EH (cell line): ENCODE measurements at places on chromosomes 12 and 14.

DNA sequence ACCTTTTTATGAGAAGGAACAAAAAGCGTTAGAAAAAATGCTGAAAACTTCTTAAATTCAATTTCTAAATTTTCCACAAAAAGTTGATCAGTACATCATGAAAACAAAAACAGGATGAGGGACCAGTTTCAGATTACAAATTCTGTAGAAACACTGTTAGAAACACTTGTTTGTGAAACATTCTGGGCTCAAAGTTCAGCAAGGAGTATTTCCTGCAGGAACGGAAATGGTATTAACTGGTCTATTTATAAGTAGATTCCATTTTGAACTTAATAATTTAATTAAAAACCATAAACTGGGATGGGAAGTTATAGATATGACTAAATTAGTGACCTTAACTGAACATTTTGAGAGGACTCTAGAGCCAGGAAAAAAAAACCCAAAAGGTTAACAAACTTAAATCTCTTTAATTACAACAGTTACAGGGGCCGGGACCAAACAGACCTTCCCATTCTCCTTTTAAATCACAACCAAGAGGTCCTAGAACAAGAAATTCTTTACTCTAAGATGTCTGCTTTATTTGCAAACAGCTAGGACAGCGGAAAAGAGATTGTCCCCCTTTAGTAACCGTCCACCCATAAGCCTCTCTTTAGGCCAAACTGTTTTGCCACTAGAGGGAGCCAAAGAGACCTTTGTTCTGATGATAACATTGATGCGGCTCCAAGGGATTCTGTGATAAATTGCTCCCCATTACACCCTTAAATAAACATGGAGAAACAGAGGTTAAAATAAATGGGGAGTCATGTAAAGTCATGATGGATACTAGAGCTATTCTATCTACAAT, 69.0 kb upstream of the RERGL start:
- peak; percentile 17 for DNase-seq

DNA sequence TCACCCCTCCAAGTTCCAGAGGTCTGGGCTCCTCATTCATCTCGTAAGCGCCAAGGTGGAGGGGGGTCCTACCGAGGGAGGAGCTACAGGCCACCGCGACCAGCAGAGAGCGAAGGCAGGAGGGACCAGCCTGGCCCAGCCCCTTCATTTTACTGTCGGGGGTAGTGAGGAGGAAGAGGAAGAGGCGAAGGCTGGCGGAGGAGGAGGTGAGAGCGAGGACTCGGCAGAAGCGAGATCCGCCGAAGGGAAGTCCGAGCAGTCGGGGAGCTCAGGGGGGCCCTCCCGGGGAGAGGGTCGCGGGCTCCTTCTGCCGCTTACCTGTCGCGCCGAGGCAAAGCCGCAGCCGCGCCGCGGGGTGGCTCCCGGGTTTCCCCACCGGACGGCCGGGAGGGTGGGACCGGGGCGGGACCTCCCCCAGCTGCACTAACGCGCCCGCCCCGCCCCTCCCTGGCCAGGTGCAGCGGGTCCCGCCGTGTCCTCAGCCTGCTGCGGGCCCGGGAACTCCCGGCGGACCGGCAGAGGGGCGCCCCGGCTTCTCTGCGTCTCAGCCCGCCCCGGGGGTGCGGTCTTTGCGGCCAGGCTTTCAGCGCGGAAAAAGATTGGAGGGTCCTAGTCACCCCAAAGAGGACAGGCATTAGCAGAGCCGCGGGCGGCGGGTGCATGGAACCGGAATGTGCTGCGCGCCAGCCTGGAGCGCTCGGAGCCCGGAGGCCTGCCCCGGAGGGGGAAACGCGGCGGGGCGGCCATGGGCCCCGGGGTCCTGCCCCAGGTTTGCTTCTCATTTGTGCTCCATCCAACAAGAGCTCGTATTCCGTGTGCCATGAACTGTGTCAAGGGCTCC, at the start of gene GALNT6:
Gene GALNT6, minus strand, starts transcription at position 124 of the 841 bp plus-strand sequence. CDS start 11,625 bp downstream, outside the sequence.
- peak; percentile 49 for DNase-seq

DNA sequence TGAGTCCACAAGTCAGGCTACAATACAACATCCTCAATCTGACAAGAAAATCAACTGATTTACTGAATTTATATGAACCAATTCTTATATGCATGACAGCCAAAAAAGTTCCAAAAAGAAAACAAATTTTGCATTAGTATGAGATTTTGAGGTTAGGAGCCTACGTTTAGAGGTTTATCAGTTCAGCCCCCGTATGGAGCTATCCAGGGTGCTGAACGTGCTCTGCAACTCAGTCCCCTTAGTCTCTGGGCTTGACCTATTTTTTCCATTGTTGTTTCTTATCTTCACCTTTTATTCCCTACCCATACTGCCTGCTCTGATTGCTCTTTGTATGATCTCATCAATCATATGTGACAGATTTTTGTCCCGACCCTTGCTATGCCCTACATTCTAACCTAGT, 693.0 kb downstream of the NRXN3 start:
- DNase-seq: peak; percentile 55

- DNase-seq: peak; percentile 91
Measured at GRCh38 chr12:123972457-123973401, at the start of the genes CCDC92 and ZNF664. TSS of gene CCDC92 (minus strand) at chr12:123972831. CDS start at chr12:123944305, 28,526 bp downstream. TSS of gene ZNF664 (plus strand) at chr12:123973215. CDS start at chr12:124012145, 38,930 bp downstream.

DNA sequence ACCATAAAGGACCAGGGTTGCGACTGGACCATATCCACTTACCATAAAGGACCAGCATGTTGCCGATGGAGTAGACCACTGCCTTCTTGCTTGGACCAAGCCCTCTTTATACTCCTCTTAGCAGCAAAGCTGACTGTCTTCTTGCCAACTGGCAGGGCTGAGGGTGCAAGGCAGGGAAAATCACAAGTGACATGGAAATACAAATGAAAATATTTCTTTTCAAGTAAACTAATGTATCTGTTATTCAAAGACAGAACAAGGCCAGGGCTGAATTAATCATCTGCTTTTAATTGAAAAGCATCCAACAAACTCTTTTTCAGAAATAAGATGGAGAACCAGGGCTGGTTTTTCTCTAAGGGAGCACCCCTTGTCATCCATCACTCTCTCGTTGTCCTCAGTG, at the start of gene CELA1:
Gene CELA1, minus strand, starts transcription at position 99 of the 400 bp plus-strand sequence. Its CDS starts 41 bp downstream, at position 58.
- no peak for DNase-seq

GRCh38 chr14:87079416-87079815, 913.6 kb downstream of the GALC start:
- DNase-seq: no peak

GRCh38 chr12:71214511-71215285, 56.9 kb upstream of the TSPAN8 start:
- no peak for DNase-seq

DNA sequence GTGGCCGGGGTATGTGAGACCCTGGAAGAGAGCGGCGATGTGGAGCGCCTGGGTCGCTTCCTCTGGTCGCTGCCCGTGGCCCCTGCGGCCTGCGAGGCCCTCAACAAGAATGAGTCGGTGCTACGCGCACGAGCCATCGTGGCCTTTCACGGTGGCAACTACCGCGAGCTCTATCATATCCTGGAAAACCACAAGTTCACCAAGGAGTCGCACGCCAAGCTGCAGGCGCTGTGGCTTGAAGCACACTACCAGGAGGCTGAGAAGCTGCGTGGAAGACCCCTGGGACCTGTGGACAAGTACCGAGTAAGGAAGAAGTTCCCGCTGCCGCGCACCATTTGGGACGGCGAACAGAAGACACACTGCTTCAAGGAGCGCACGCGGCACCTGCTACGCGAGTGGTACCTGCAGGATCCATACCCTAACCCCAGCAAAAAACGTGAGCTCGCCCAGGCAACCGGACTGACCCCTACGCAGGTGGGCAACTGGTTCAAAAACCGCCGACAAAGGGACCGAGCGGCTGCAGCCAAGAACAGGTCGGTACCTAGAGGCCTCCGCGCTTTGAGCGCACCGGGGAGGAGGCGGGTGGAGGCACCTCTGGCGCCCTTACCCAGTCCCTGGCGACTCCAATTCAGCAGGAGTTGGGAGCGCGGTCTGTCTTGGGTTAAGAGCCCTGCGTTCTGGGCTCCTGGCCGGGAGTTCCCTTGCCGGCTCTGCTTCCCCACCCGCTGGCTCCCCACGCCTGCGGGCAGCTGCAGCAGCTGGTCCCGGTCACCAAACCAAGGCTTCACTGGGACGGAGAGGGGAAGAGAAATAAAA, 700 bp downstream of the SIX6 start:
- no peak for DNase-seq

GRCh38 chr12:12919666-12920435, 28.5 kb downstream of the GPRC5A start:
- peak; percentile 25 for DNase-seq

GRCh38 chr14:103164779-103165178, 41.5 kb downstream of the TNFAIP2 start:
- DNase-seq: no peak

- peak; percentile 28 for DNase-seq
Measured at GRCh38 chr12:14776236-14776961, 26.9 kb downstream of the WBP11 start.

GRCh38 chr12:124261885-124262284, 33.0 kb upstream of the RFLNA start:
- no peak for DNase-seq

DNA sequence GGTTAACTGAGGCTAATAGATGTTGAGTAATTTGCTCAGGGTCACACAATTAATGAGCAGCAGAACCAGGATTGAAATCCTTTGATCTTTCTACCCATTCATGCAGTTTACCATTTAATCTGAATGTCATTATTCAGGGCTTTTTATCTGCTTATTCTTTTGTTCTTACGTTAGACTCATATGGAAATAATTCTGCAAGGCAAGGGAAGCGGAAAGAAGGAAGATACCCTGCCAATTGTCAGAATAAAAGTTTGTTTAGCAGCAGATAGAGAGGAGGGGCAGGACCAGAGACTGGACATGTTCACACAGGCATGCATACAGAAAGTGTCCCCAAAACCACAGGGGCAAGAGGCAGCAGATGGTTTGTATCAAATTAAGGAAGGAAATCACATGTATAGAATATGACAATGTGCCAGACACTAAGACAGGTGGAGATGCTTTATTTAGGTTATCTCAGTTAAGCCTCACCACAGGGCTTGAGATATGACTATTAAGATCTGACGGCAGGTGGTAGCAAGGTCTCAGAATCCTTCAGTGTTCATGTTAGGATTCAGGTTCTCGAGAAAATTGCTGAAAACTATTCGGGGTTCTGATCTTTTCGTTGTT, 29.8 kb downstream of the BRMS1L start:
- DNase-seq: no peak

GRCh38 chr14:54919330-54919729, 16.7 kb upstream of the GCH1 start:
- no peak for DNase-seq

GRCh38 chr12:1797991-1798640, 22.2 kb upstream of the LRTM2 start:
- no peak for DNase-seq

GRCh38 chr14:89268514-89268913, 148.5 kb downstream of the FOXN3 start:
- no peak for DNase-seq

DNA sequence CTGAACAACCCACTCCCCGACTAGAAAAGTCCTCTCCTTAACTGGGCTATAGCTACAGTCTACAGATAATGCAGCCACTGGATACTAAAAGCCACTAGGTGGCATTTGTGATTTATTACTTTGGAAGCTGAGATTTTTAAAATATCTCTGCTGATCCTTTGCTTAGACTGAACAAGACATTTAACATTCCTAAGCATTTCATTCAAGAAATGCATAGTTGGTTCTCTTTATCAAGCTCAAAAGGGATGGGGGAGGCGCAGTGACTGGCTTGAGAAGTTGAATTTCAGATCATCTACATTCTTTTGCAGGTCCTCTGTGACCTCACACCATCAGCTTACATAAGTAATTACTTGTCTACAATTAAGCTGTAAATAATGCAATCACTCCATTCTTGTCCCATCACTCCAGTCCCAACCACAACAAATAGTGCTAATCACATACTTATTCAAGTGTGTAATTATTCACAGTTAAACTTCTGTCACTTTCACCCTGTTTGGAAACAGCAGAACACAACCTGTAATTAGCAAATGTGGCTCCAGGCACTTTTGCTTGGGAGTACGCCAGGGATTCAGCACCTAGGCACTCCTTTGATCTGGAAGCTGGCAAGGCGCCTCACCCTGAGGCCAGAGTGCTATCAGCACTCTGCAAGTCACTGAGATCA, 203.6 kb downstream of the NOVA1 start:
- DNase-seq: no peak

GRCh38 chr14:23047034-23047634, 5.1 kb downstream of the PSMB11 start:
- DNase-seq: peak; percentile 46

- DNase-seq: no peak
Measured at GRCh38 chr14:56858422-56858821, 48.1 kb upstream of the OTX2 start.

DNA sequence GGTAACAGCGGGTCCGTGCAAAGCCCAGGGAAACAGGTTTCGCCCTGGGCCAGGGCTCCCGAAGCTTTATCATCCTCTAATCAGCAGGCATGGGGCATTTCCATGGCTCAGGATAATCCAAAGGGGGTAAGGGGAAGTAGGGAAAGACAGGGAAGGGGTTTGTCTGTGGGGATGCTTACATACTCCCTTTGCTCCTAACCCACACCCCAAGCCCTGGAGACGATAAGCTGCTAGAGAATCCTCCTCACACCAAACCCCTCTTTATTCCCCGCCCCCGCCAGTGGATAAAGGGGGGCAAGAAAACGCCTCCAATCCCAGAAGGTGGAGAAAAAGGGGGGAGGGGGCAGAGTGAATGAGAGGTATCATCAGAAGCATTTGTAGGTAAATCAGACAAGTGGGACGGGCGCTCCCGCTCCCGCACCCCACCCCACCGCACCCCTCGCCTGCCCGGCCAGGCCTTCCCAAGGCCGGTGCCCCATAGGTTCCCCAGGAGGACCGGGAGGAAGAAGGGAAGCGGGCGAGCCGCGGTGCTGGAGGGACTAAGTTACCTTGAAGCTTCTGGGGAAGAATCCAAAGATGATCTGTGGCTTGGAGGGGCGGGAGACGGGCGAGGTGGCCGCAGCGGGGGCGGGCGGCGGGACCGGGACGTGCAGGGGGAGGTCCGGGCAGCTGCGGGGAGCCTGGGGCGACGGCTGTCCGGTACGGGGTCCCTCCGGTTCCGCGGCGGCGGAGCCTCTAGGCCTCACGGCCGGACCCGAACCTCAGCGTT, 762 bp downstream of the PPP2R5E start:
- DNase-seq: peak; percentile 33

DNA sequence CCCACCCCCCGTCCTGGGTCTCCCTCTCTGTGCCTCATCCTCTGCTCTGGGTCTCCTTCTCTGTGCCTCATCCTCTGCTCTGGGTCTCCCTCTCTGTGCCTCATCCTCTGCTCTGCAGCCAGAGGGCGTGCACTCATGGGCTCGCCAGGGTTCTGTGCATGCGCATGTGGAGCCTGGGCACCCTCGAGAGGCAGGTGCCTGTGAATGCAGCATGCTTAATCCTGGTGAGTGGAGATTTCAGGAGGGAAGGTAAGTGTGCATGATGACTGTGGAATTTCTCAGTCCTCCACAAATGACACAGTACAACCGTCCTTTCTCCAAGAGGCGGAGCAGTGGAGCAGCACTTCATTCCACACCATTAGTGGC, 65.2 kb downstream of the EP400 start:
- no peak for DNase-seq

DNA sequence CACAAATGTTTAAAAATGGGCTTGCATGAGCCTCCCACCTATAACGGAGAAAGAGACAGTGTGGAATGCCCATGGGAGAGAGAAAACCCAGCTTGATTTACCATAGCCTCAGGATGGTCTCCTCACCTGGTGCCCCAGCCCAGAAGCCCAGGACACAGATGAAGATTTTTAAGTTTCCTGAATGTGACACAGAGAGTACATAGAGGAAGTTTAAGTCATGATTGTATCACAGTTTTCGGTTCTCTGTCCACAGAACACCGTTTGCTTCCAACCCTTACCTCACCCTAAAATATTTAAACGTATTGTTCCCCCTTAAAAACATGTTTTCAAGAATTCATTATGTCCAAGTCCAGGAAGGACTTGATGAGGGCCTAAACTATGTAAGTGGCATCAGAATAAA, 56.2 kb downstream of the NELL2 start:
- DNase-seq: no peak

GRCh38 chr12:28550757-28551704, 360.8 kb downstream of the CCDC91 start:
- DNase-seq: peak; percentile 77
